CD4-positive, alpha-beta T cell treated with Interleukin-15 for 1 hour (primary cell): ENCODE measurements at places on chromosomes 16 and 17.

- no peak for DNase-seq
Observed at GRCh38 chr17:21160401-21160800, 33.6 kb downstream of the DHRS7B start.

GRCh38 chr16:54460263-54460860, 173.8 kb upstream of the IRX3 start:
- DNase-seq: no peak

DNA sequence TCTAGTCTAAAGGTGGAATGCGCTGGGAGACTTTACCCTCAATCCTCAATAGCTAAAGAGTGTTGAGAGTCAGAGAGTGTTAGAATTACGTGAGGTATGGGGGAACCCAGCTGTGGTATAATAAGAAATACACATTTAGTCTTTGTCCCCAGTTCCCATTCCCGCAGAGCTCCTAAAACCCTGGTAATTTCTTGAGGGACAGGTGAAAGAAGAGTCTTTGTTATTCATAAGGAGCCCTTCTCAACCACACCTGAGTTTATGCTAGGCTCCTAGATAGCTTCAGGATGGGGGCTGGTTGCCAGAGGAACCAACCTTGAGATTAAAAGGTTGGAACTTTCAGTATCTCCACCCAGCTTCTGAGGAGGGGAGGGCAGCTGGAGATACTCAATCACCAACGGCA, 5.8 kb downstream of the ZNF18 start:
- no peak for DNase-seq

DNA sequence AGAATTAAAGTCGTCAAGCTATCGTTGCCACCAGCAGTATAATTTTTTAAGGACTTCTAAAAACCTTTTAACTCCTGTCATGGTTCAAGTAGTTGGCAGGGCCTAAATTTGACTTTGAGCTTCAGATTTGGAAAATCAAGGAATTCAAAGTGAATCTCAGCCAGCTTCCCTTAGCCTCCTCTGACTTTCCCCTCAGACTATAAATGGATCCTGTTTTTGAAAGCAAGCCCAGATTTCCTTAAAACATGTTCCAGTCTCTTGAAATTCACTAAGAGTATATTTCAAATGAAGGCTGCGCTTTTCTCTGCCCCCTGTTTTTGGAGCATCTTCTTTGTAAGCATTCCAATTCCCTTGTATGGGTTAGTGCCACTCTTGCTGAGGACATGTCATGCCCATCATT, 101.8 kb upstream of the CDH8 start:
- no peak for DNase-seq

GRCh38 chr17:34499576-34499975, 79.8 kb upstream of the TMEM132E start:
- no peak for DNase-seq

DNA sequence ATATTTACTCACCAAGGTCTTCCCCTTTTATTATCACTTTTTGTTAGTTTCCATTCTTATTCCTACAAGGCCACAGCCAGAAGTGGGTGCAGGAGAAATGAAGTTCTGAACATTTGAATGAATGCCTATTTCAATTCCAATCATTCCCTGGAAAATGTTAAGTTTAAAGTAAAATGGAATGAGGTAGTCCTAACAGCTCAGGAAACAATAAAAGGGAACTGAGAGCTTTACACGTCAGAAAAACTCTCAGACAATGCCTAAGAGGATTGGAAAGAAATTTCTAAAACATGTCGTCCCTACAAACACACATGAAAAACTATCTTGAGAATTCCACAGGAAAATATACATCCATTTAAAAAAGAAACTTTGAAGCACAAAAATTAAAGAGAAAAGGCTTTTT, 238.8 kb downstream of the STX8 start:
- DNase-seq: no peak

DNA sequence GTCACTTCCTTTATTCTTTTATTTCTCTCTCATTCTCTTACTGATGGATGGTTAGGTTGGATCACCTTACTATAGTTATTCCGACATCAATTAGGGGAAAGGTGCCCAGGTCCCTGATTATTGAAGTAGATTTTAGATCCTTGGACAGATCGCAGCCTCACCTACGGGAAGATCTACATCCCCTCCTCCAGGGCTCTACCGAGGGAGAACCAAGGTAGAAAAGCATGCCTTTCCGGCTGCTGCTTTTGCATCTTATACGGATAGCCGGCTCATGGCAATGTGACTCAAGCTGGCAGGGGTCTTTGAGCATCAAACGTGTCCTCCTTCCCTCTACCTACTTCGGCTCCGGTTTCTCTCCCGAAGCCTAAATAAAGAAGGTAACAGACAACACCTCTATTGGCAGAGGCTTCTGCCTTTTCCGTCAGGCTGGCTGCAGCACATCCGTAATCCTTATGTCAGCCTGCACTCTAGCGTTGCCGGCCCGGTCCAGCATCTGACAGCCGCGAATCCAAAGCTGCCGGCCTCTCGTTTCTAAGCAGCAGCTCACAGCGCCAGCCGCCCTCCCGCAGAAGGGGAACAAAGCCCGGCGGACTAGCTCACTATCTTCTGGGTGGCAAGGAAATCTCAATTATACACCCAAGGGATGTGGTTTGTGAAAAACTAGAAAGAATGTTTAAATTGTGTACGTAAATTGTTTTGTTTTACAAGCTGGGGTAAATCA, 46.9 kb downstream of the IRX6 start:
- no peak for DNase-seq

GRCh38 chr16:19555938-19556771, 652 bp downstream of the VPS35L start:
- DNase-seq: peak; percentile 18

DNA sequence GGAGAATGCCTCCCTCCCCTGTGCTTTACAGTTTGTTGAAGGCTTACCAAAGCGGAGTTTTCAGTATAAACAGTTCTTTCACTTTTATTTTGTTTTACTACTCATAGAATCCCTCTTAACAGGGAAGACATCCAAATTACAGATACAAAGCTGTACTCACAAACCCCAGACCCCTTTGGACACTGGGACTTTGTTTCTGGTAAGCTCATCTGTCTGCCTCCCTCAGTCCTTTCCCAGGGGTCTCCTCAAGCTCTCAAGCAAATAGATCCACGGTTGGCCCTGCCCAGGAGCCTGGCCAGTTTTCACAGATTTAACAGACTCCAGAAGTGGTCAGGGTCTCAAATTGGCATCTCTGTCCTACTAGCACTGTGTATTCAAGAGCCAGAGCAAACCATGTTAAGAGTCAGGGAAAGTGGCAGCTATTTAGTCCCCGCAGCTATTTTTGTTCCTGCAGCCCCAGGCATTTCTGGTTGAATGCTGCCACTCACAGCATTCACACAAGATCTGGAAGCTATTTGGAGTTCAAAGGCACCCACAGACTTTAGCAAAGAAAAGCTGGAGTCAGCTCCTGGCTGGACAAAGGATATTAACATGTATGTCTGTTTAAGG, 54.2 kb downstream of the TMEM100 start:
- DNase-seq: no peak

GRCh38 chr17:43574348-43574747, 28.2 kb upstream of the ETV4 start:
- no peak for DNase-seq

DNA sequence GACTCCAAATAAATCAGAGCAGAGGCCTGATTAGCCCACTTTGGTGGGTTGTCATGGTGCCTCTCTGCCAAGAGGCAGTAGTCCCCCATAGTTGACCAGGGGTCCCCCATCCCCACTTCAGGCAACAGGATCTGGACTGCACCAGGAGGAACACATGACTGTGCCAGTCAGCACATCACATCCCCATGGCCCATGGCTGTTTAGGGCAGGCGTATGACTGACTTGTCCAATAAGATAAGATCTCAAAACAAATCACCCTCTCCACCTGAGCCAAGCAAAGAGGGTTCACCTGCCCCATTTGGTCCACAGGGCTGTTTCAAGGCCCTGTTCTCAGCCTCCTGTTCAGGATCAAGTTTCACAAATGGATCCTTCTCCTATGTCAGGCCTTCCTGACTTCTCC, 93.3 kb downstream of the C16orf78 start:
- DNase-seq: peak; percentile 13

DNA sequence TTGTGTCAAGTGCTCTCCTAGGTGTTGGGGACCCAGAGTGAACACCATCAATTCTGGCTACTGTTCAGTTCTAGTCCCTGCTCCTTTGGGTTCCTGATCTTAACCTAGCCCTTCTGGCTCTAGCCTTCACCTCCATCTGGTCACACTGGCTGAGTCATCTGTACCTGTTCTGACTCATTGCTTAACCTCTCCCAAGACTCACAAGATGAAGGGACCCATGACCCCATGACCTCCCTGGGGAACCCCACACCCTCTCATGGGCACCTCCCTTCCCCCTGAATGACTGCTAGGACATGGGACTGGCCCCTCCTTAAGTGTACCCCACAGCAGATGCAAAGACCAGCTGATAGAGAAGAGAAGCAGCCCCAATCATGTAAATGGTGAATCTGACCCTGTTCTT, 345.8 kb upstream of the CDH5 start:
- DNase-seq: no peak

- DNase-seq: no peak
Observed at GRCh38 chr16:60295451-60295850, 1561.3 kb upstream of the GOT2 start.

DNA sequence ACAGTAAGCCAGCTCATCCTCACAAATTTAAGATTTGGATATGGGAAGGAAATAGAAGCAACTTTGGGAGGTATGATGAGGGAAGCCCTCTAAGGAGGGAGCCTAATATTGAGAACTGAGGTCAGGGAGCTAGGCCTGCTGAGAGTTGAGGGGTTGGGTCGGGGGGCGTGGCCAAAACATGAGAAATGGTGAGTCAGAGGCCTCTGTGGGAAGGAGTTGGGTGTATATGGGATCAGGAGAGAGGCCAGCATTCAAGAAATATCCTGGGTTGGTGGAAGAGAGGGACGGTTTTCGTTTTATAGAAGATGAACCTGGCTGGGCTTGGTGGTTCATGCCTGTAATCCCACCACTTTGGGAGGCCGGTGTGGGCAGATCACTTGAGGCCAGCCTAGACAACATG, 48.4 kb downstream of the CLEC16A start:
- DNase-seq: no peak

- DNase-seq: no peak
Observed at GRCh38 chr17:81479175-81480071, 33.2 kb downstream of the ACTG1 start.

- DNase-seq: no peak
Observed at GRCh38 chr17:42200706-42201457, 6.6 kb upstream of the GHDC start.

GRCh38 chr16:2160915-2161551, 5.5 kb downstream of the TRAF7 start:
- DNase-seq: no peak

- no peak for DNase-seq
Observed at GRCh38 chr17:65287040-65287439, 149.9 kb downstream of the RGS9 start.

DNA sequence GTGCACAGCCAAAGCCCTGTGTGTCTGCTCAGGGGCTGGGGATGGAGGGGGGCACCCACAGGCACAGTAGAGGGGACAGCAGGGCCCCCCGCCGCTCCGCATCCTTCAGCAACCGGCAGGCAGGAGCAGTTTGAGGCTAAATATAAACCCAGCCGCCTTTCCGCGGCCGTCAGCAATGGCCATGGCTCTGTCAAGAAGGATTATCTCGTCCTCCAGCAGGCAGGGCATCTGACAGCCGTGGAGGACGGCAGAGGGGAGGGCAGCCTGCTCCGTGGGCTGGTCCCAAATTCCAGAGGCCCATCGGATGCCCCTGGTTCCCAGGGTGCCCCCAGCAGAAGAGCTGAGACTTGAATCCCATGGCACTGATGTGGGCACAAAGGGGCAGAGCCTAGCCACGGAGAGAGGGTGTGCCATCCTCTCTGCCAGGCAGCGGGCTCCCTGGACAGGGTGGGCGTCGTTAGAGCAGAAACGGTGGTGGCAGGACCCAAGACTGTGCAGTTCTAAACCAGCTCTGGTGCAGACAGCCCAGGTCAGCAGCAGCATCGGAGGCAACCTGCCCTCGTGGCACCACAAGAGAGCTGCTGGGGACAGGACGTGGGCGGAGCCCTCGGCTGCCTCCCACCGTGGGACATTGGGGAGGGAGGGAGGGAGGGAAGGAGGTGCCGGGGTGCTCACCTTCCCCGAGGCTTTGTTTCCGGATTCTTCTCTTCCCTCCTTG, 198.8 kb upstream of the CIBAR2 start:
- no peak for DNase-seq

DNA sequence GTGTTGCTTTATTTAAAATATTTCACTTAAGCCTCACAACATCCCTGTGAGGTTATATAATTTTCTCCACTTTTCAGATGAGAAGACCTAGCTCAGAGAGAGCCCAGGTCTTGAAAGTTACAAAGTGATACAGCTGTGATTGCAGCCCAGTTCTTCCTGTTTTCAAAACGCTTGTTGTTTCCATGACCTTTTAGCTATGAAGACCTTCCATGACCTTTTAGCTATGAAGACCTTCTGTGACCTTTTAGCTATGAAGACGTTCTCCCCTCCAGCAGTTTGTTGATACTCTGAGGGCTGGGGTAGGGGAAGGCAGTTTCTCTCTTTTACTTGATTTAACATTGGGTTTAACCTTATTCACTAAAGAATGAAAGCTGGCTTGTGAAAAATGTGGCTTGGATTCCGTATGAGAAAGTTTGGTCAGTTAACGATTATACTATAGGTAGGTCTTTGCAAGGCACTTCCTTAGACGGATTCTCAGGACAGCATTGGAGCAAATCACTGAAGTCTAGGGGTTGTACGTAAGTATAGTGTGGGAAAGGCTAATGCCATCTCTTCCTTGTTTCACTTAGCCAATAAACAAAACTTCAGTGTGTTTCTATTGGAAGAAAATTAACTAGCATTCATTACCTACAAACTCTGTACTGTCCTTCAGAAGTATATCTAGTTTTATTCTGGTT, 20.7 kb downstream of the PHKB start:
- no peak for DNase-seq

GRCh38 chr16:74770831-74771526, 3.6 kb downstream of the FA2H start:
- DNase-seq: no peak

DNA sequence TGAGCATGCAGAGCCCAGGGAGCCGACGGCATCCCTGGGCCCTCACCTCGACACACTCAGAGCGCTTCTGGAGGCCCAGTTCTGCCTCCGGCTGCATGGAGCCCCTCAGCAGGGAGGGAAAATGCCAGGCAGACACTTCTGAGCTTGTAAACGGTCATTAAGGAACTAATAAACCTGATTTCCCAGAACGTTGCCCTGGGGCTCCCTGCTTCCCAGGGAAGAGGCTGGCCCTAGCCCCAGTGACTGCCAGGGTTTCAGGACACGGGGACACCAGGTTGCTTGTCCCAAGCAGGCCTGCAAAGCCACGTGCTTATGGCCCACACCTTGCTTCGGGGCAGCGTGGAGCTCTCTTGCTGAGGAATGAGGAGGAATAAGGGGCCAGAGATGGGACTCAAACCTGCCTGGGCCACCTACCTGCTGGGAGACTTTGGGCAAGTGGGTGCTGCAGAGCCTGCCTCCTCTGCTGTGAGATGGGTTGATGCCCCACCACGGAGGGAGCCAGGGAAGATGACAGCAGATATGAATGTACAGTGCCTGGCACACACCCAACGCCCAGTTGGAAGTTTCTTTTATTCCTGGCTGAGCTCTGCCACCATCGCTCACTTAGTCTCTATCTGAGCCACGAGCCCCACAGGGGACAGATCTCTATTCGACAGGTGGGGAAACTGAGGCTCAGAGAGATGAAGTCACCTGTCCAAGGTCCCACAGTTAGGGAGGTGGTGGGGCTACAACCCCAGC, 5.4 kb downstream of the RHBDF2 start:
- no peak for DNase-seq
